ENCODE measurements at places on chromosomes 13 and 19.

DNA sequence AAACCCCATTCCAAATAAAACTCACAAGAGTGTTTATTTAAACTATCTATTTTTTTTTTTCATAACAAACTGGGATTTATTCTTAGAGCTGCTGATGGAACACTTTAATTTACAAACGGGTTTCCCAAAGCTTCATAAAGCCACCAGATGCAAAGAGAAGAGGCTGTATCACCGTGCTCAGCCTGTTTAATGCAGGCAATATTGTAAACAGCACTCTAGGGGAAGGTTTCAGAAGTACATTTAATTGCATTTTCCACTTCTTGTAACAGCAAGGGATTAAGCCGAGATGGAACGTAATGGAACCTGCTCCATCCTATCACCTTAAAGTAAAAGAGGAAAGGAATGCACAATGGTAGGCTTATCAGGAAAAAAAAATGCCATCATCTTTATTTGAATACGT lies 550.6 kb upstream of the ARGLU1 start:
- DNase-seq, result no peak

DNA sequence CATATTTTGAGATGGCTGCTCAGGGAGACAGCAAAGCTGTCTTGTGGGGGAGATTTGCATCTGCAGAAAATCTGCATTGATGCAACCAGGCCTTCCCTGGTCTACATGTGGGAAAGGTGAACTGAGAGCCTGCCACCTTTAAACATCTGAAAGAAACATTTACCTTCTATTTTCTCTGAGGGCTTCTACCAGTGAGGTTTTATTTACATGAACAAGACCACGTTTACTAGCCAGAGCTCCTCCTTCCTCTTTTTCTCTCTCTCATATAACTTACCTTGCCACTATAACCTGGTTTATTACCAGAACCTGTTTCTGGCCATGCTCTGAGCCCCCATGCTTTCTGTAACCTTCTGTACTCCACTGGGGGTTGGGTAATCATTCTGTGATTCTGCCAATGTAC lies 14.4 kb upstream of the RUBCNL start:
- DNase-seq, result no peak

DNA sequence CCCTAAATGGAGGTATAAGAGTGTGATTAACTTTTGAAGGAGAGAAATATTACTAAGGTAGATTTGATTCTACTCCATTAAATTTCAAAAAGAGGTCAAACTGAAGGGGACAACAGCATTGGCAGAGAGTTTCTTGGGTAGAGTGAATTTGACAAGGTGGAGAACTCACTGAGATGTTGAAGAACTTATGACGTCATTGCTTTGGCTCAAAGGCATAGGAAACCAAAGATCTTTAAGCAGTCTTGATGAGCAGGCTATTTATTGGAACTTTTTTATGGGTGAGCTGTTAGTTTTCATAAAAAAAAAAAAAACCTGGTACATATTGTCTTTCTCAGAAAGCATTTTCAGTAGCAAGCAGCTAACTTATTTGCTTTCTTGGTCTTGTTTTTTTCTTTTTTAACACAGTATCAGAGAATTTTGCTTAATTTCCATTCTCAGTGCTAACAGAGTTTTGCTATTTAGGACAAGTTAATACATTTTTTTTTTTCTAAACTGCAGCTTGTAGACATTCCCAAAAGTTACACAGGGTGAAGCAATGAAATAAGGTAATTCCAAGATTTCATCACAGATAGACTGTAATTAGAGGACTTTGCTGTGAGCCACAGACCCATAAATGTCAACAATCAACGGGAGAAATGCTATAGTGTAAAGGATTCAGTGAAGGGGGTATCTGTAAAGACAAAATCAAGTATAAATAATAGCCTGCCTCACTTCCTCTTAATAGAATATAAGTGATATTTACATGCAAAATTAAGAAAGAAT lies 412.2 kb upstream of the KLHL1 start:
- DNase-seq, result no peak

GRCh38 chr19:33698576-33699435 lies 77.1 kb downstream of the CHST8 start:
- DNase-seq, result no peak

GRCh38 chr13:52978989-52979388 lies 49.6 kb upstream of the OLFM4 start:
- no peak for DNase-seq

- DNase-seq, result no peak
These were observed 43.0 kb upstream of the HNRNPA1L2 start for GRCh38 chr13:52599037-52599847.

GRCh38 chr19:36973021-36973843 lies 57.1 kb downstream of the ZNF568 start:
- peak; percentile 74 for DNase-seq

GRCh38 chr13:91308299-91308698 lies 39.2 kb upstream of the MIR17HG start:
- no peak for DNase-seq

- no peak for DNase-seq
These were observed 4.9 kb downstream of the SUGP1 start for GRCh38 chr19:19315444-19315843.

DNA sequence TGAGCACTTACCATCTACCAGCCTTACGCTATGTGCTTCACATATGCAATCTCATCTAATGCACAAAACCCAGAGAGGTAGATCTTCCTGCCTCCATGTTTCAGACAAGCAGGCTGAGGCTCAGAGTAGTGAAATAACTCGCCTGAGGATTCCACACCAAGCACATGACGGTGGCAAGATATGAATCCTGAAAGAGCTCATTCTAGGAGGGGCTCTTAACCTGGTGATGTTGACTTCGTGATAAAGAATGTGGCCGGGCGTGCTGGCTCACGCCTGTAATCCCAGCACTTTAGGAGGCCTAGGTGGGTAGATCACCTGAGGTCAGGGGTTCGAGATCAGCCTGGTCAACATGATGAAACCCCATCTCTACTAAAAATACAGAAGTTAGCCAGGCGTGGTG lies 5.0 kb downstream of the NOVA2 start:
- no peak for DNase-seq

DNA sequence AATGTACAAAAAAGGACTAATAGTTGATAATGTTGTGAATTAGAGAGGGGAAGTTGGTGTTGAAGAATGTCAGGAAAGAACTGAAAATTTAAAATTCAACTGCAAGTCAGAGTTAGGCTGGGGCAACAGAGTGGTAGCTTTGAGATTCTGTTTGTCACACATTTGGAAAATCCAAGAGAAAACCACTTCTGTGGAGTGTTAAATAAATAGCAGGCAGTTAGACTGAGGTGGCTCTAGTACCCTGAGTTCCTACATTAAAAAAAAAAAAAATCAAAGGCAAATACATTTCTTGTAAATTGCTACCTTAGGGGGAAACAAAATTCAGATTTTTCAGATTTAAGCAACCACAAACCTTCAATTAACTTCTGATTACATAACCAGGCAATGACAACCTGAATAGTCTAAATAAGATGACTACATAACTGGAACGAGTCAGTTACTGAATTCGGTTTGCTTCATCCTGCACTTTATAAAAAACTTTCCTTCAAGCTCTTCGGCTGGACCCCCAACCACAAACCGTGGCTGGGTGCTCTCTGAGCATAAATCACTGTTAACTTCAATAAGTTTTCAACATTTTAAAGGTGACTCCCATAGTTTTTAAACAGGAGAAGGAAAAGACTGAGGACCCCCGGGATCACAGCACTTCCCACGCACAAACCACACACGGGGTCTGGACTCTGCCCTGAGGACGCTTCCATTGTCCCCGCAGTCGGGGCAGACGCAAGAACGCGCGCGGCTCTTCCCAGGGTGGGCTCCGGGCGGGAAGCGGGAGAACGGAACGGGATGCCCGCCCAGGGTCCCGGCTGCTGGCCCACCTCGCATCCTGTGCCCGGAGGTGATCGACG lies 725 bp downstream of the ZNF682 start:
- peak; percentile 16 for DNase-seq

DNA sequence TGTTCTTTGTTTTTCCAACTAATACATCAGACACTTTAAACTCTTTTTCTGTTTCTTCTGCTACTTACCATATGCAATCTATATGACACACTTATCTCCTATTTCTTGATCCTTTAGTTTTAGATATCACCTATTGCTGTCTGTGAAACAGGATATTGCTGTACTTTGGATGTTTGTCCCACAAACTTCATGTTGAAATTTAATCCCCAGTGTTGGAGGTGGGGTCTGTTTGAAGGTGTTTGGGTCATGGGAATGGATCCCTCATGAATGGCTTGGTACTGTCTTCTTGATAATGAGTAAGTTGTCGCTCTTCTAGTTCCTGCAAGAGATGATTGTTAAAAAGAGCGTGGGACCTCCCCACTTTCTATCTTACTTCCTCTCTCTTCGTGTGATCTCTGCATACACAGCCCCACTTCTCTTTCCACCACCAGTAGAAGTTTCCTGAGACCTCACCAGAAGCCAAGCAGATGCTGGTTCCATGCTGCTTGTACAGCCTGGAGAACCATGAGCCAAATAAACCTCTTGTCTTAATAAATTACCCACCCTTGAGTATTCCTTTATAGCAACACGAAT lies 244.2 kb downstream of the NHLRC3 start:
- no peak for DNase-seq

GRCh38 chr13:59691501-59692066 lies 472.1 kb downstream of the DIAPH3 start:
- DNase-seq, result no peak

- DNase-seq, result peak; percentile 99
These were observed 661 bp upstream of the PRR12 start for GRCh38 chr19:49590071-49590970.

DNA sequence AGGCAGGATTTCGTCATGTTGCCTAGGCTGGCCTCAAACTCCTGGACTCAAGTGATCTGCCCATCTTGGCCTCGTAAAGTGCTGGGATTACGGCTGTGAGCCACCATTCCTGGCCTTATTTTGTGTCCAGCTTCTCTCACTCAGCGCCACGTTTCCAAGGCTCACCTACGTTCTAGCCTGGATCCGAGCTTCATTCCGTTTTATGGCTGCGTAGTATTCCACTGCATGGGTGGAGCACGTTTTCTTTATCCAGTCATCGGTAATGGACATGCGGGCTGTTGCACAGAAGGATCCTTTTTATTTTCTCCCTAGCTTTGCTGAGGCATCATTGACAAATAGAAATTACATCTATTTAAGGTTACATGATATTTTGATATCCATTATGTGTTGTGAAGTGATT lies 16.6 kb downstream of the ADGRL1 start:
- DNase-seq, result no peak

GRCh38 chr19:8609279-8610040 lies 1.1 kb downstream of the ADAMTS10 start:
- peak; percentile 70 for DNase-seq

DNA sequence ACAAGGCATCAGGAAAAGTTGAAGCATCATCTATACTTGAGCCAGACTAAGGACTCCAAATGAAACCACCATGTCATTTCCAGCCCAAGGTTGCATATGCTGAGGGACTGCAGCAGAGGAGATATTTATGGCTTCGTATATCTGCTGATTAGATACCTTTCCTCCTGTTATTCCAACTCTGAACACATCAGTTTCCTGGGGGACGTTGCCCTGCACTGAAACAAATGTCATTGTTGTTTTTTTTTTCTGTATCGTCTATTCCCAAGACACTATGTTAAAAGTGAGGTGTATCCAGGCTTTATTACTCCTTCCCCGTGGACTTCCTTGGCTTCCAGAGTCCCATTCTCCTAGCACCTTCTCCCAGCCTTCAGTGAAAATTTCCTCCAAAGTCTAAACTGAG lies at the start of gene OR7A17:
TSS of gene OR7A17 (minus strand) at position 101 of the 400 bp plus-strand sequence. CDS start 4,777 bp downstream, outside the sequence.
- no peak for DNase-seq

DNA sequence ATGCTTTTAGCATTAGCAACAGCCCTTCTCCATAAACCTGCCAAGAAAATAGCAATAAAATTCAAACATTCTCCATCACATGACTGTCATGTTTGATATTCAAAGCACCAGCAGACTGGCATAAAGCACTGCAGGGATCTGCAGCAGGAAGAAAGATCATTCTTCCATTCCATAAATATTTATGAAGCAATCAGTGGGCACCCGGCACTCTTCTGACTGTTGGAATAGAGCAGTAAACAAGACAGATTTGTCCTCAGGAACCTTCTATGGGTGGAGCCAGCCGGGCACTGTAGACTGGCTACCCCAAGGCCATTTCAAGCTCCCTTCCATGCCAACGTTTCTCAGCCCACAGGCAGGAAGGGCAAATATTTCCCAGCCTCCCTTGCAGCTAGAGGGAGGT lies 25.5 kb downstream of the PLA2G4C start:
- DNase-seq, result no peak

DNA sequence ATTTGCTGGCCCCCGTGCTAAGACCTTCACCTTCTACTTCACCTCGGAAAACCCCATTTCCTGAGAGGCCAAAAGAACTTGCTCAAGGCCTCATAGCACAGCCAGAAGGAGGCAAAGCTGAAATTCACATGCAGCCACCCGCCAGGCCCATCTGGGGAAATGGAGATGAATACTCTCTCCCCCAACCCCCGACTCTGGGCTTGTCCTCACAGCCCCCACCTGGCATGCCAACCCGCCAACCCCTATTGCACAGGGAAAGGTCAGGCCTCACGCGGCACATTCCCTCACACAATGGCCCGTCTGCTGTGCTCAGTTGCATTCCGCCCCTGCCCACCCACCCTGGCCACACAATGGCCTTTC lies 3.2 kb downstream of the PRX start:
- no peak for DNase-seq

GRCh38 chr13:55554741-55555140 lies 1586.0 kb upstream of the PRR20A start:
- DNase-seq, result no peak

DNA sequence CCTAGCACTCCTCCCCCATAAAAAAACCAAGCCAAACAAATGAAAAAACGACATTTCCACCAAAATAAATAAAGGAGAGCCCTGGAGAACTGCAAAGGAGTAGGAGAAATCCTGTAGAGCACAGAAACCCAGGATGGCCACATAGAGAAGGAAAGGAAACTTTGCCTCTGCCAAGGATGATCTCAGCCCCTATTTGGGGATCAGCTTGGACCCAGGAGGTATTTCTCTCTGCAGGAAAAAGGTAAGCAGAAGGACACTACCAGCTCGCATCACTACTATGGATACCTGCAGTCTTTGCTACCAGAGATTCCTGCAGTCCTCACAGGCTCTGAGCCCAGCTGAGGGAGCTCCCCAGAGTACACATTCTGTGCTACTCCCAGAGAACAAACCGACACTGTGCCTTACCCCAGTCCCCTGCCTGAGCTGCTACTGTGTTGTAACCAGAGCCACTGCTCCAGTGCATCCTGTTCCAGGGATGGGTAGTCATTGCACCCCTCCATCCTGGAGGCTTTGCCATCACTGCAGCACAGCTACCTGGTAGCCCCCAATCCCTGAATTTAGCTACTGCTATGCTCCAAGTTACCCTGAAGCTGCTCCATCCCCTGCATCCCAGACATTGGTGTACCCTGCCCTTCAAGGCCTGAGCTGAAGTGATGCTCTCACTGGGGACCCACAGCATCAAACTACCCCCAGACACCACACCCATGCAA lies 41.7 kb downstream of the VWA8 start:
- DNase-seq, result no peak

GRCh38 chr19:41999071-41999877 lies 5.2 kb upstream of the ATP1A3 start:
- DNase-seq, result no peak

DNA sequence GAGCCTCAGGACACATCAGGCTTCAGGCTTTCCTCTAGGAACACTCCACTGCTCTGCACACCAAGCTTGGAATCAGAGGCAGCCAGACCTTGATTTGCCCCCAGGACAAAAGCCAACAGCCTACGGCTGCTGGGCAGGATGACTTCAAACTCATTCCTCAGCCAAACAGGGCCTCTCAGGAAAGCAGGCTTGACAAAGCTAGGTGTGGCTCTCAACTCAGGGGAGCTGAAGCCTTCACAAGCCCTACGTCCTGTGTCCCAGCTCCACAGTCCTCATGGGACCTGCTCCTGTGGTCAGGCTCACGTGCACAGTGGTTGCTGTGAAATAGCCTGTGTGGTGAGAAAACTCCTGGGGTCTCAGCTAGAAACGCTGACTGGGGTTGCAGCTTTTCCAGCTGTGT lies 398.9 kb upstream of the ZNF507 start:
- DNase-seq, result no peak
